ENCODE measurements at places on chromosomes 6 and 20. TPM values are rescaled to one million over a fixed set of nuclear protein-coding genes. Genes with fewer than 3 reads are reported as not detected.

DNA sequence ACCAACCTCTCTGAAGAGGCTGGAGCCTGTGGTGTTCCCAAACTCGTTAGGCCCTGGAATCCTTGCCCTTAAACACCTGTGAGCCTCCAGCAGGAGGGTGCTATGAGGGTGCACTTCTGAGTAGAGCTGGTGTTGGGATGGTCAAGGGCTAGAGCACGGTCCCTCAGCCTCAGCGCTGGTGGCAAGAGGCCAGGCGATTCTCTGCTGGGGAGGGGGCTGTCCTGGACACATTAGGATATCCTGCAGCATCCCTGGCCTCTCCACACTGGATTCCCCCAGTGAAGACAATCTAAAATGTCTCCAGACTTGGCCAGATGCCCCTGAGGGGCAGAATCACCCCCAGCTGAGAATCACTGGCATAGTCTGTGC lies 157.8 kb downstream of the SYCP2 start:
- DNase-seq = no peak

- DNase-seq = no peak
Observed at GRCh38 chr6:6987749-6988148, 120.0 kb upstream of the RREB1 start.

DNA sequence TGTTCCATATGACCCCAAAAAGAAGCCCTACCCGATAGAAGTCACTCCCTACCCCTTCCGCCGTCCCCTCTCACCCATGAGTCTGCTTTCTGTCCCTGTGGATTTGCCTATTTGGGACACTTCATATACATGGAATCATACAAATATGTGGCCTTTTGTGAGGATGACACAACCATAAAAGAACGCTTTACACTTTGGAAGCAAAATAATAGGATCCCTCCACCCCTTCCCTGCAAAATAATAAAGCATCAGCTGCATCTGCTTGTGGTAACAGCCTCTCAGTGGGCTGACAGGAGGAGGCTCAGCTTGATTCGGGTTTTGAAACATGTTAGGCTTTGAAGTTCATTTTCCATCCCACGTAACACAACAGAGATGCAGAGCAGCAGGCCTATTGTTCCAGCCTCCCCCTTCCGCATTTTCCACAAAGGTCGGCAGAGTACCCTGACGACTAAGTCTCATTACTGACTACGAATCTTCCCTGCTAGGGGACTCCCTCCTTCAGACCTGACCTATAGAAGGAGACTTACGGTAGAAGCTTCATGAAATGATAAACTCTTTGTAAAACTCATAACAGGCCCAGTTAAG lies 99.1 kb downstream of the ALDH8A1 start:
- no peak for DNase-seq

GRCh38 chr6:106520711-106521401 lies 108.4 kb downstream of the RTN4IP1 start:
- DNase-seq = no peak

GRCh38 chr6:53585208-53585900 lies 40.5 kb upstream of the GCLC start:
- DNase-seq = no peak

GRCh38 chr6:117818449-117818848 lies 88.6 kb upstream of the SLC35F1 start:
- no peak for DNase-seq

DNA sequence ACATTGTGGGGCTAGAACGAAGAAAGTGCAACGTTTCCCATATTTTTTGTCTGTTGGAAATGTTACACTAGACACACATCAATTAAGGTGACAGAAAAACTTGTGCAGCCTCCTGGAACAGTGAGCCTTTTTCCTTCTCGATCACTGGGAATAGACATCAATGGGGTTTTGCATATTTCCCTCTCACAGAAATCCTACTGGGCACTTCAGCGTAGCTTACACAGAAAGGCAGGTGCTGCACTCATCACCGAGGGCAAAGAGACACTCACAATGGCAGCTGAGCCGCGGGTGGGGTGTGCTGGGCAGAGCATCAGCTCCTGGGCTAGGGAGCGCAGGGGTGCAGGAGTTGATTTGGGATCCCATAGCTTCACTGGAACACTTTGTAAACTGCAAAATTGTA lies 64.5 kb downstream of the THBS2 start:
- no peak for DNase-seq

DNA sequence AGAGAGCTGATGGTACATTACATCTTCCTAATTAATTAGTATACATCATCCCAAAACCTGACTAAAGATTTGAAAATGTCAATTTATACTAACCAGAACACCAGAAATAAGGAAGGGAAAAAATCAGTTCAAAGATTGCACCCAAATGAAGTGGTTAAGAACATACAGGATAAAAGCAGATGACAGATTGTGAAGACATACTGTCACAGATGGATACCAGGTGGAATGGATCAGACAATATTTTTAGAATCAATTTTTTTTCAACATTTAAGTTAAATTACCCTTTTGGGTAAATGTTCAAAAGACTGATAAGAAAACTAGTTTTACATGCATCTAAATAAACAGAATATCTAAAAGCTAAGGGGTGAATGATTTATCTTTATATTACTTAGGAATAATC lies 47.6 kb downstream of the EPHA7 start:
- DNase-seq = no peak

DNA sequence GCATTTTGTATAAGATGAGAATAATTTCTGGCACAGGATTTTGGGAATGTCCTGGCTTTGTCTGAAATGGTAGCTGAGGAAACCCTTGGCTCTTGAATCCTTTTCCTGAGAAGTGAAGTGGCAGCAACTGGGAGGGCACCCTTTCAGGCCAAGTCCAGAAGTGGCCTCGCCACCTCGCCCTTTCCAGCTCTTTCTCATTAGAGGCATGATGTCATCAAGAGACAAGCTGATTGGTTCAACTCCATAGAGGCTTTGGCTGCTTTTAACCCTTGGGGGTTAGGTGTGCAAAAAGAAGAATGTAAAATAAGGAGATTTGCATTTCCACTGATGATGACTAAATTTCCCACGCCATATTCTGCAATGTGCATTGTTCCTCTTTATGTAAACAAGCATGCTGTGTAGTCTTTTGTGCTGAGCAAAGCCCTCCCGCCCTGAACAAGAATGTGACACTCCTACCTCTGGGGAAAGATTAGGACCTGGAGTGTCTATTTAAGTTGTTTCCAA lies 116.5 kb downstream of the TCP11 start:
- peak; percentile 98 for DNase-seq

DNA sequence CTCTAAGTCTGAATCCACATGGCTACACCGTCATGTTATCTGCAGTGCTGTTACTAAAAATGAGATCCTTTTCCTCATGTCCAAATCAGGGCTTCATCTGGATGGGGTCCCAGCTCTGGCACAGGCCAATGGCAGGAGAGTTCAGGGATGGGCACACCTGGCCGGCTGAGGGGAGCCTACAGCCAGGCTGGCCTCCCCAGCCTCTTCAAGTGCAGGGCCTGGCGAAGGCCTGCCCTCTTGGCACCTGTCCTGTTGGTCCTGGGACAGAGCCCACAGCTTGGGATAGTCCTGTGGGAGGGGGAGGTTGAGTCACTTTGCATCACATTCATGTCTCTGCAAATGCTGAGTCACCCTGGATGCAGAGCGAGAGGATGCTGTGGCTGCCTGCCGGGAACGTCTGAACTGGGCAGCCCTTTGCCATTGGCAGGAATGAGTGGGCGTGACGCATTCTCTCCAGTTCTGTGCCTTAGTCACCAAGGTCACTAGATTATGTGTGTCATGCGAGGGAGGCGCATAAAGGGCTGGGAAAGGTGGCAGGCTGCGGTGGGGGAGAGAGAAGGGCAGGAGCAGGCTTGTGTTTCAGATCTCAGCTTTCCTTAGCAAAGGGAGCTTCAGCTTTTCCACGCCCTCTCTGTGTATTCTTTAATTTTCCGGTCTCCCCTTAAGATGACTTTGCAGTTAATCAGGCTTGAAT lies 223.2 kb upstream of the ECI2 start:
- peak; percentile 100 for DNase-seq

DNA sequence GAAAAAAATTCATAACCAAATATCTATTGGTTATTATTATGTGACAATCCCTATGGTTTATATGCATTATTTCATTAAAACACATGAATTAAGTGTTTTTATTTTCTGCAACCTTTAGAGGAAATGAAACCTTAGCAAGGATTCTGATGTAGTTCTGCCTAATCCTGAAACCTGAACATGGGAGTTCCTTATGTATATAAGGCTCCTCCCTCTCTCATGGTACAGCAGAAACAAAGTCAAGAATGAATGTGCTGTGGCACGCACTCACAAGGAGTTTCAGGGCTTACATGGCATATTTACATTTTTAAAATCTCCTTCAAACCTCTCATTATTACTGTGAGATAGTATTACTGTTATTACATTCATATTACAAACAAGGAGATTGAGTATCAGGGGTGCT lies 426.4 kb upstream of the CITED2 start:
- no peak for DNase-seq

DNA sequence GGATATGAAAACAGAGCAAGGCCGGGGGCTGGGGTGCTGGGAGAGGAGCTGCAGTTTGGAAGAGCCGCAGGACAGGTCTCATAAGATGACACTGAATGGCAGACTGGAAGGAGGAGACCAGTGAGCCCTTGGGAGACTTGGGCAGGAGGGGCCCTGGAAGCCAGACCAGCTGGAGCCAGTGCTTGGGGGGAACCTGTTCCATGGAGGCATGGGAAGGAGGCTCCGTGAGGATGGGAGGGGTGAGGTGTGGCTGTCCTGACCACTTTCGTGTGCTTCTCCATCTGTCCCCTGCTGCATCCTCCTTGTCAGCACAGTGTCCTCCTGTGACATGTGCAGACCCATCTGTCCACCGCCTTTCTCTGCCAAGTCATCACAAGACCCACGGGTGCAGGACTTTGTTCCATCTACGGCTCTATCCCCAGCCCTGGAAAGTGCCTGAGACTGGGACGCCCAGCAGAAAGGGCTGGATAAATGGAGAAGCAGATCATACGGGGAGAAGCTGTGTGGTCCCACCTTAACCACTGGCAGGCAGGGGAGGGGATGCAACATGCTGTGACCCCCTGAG lies 84.8 kb upstream of the MPC1 start:
- DNase-seq = no peak

DNA sequence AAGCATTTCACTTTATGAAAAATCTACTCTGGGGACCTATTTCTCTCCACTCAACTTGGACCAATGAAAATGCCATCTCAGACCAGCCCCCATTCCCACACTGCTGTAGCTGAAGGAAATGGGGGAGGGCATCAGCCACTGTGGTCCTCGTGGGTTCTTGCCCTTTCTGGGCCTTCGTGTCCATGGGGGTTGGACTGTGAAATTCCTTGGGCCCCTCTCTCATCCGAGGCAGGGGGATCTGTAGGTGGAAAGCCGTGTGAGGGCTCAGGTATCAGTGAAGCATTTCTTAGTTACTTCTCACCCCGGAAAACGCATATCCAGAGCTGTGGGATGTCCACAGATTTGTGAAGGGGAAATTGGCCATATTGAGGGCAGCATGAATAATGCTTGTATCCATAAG lies 147.9 kb downstream of the CDC5L start:
- no peak for DNase-seq

- DNase-seq = no peak
Observed at GRCh38 chr6:23329086-23329485, 759.7 kb downstream of the HDGFL1 start.

DNA sequence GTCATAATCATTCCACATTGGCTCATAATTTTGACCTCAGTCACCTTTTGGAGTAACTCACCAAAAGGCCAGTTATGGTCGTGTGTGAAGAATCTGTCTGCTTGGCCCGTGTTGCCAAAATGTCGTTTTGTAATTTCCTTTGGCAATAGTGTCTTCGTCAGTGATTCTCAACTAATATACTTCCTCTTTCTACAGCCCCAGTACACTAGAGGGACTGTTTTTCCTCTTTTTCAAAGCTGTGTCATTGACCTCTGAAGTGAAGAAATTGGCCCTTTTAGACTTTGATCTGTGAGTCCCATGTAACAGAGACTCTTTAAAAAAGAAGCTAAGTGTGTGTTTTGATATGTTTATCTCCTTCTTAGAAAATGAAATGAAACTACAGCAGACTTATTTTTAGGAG lies 5.2 kb downstream of the FOXO3 start:
- DNase-seq = no peak

Gene MLN
- total RNA-seq = not detected

Gene OR2B6
- total RNA-seq = not detected

Gene EPPIN
- total RNA-seq = not detected

Gene RAD21L1
- total RNA-seq = under 0.01 TPM

Gene DPPA5
- not detected for total RNA-seq

Gene SLC17A3
- total RNA-seq = not detected

Gene CDH4
- total RNA-seq = 12.1 TPM

Gene MTHFD1L
- total RNA-seq = 52.0 TPM

Gene CST7
- total RNA-seq = not detected

Gene HDGFL1
- not detected for total RNA-seq

Gene SCUBE3
- not detected for total RNA-seq

Gene LPA
- 0.26 TPM for total RNA-seq

Gene MAP7
- 30.8 TPM for total RNA-seq

Gene BANF2
- total RNA-seq = not detected

Gene SPDEF
- 2.4 TPM for total RNA-seq
